ENCODE measurements at places on chromosomes 13 and 19. TPM values are rescaled to one million over a fixed set of nuclear protein-coding genes. Genes with fewer than 3 reads are reported as not detected.
A peak's percentile ranks its signal among the peaks of the same experiment; 100 is the strongest.

- no peak for DNase-seq
Observed at GRCh38 chr19:28497137-28497536, 715.8 kb downstream of the UQCRFS1 start.

DNA sequence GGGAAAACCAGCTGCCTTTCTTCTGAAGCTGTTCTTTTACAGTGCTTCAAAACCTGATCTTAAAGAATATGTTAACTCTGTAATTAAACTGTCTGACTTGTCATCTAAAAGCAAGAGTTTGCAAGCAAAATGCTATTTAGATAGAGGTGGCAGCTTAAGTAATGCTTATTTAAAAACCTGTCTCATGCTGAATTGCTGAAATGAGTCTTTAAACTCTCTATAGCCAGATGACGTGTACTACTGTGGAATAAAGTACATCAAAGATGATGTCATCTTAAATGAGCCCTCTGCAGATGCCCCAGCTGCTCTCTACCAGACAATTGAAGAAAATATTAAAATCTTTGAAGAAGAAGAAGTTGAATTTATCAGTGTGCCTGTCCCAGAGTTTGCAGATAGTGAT is 22.9 kb downstream of the ITM2B start:
- DNase-seq, result no peak

SIRT6 gene
- total RNA-seq, result 15.3 TPM

DNA sequence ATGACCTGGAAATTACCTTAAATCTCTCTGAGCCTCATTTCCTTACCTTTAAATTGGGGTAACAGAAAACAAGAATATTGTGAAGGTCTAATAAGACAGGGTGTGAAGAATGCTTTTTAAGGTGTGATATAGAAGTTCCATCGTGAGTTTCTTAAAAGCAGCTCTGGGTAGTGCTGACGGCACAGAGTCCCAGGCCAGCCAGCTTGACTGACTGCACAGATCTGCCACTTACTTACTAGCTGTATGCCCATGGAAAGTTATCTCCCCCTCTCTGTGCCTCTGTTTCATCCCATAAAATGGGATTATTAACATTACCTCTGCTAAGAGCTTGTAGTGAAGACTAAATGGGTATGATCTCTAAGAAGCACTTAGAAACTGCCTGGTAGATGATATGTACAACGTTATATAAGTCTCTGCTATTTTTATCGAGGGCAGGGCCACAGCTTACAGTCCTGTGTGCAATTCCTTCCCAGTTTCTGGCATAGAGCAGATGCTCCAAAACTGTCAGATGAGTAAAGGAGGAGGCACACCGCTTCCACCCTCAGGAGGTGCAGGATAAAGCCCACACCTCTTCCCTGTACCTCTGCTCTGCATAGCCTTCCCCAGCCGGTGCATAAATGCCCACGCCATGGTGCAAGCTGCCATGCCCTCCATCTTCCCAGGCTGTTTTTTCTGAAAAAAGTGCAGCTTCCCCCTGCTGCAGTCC is 99.6 kb downstream of the MBNL2 start:
- DNase-seq, result no peak

GRCh38 chr13:112947796-112948195 is 21.2 kb upstream of the MCF2L start:
- DNase-seq, result no peak

- peak; percentile 65 for DNase-seq
Observed at GRCh38 chr19:52646571-52647217, 8.5 kb upstream of the ZNF83 start.

DNA sequence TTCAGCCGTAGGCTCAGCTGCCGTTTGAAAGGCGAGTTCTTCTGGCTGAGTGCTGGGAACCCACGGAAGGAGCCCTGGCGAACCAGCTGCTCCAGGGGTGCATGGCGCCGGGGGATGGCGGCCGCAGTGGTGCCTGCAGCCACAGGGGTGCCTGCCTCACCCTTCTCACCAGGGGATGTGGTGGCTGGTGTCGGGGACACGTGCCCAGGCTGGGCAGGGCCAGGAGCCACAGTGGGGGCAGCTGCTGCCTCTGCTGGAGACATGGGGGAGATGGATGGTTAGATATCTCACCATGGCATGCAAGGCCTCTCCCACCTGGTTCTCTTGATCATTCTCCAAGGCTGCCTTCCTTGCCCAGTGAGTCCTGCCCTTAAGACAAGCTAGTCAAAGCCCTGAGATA is 17.1 kb downstream of the NUMBL start:
- no peak for DNase-seq

Measured in hematopoietic multipotent progenitor cell (in vitro differentiated cells).